ENCODE measurements at places on chromosomes 7 and 10. TPM values are rescaled to one million over a fixed set of nuclear protein-coding genes. Genes with fewer than 3 reads are reported as not detected.

The UTF1 gene
- not detected for total RNA-seq

The RNF32 gene
- 1.7 TPM for total RNA-seq

The GRID1 gene
- total RNA-seq, result 0.11 TPM

The PKD2L1 gene
- total RNA-seq, result not detected

DNA sequence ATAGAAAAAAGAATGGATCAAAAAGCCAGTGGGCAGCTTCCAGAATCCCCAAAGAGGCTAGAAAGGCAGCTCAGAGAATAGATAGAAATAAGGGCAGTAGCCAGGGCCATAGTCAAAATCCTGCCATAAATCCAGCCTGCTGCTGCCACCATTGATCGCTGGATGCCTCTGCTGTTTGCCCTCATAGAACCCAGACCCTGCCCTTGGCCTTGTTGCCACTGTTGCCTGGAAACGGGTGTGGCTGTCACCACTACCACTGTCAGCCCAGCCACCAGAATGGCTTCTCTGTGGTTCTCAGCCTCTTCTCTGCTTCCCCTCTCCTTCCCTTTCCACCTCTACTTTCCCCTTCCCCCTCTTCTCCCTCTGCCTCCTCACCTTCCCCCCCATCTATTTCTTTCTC is 57.8 kb downstream of the HHEX start:
- H3K4me3 ChIP-seq, result no peak overlapping the region
- no peaks in the 10 kb centered on the region for H3K36me3 ChIP-seq
- DNase-seq, result no peak
- H3K4me1 ChIP-seq, result no peaks in the 10 kb centered on the region
- no peak overlapping the region for H3K27ac ChIP-seq
- peaks cover 32% of the 10 kb centered on the region for H3K27me3 ChIP-seq

GRCh38 chr10:132144086-132144485 is 42.7 kb upstream of the DPYSL4 start:
- H3K36me3 ChIP-seq, result no peaks in the 10 kb centered on the region
- H3K4me3 ChIP-seq, result no peak overlapping the region
- no peak overlapping the region for H3K27ac ChIP-seq
- H3K27me3 ChIP-seq, result no peaks in the 10 kb centered on the region

GRCh38 chr7:85289279-85289678 is 102.4 kb upstream of the SEMA3D start:
- H3K4me1 ChIP-seq, result peaks cover 15% of the 10 kb centered on the region
- H3K36me3 ChIP-seq, result no peaks in the 10 kb centered on the region
- no peak for DNase-seq
- H3K4me3 ChIP-seq, result no peak overlapping the region
- H3K27ac ChIP-seq, result no peak overlapping the region

DNA sequence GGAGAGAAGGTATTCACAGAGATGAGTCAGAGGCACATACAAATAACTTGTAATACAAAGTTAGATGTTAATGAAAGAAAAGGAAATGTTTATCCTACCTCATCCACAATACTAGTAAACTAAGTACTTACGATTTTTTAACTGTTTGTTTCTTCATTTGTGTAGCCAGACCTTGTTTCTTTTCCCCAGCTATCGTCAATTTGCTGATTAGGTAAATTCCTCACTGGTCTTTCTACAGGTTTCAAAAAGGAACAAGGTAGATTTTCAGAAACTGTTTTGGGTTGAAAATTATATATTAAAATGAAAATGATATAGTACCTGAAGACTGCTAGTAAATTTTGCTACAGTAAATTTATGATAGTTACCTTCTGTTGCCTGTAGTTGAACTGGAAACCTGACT is 56.6 kb downstream of the PON1 start:
- H3K4me3 ChIP-seq, result no peak overlapping the region
- peaks cover 6% of the 10 kb centered on the region for H3K4me1 ChIP-seq
- H3K36me3 ChIP-seq, result no peaks in the 10 kb centered on the region
- H3K27ac ChIP-seq, result no peak overlapping the region
- peaks cover 3% of the 10 kb centered on the region for H3K27me3 ChIP-seq

GRCh38 chr7:48832303-48832845 is 92.0 kb upstream of the CDC14C start:
- no peak overlapping the region for H3K27ac ChIP-seq
- H3K4me1 ChIP-seq, result no peaks in the 10 kb centered on the region
- no peak overlapping the region for H3K4me3 ChIP-seq
- H3K36me3 ChIP-seq, result no peaks in the 10 kb centered on the region

DNA sequence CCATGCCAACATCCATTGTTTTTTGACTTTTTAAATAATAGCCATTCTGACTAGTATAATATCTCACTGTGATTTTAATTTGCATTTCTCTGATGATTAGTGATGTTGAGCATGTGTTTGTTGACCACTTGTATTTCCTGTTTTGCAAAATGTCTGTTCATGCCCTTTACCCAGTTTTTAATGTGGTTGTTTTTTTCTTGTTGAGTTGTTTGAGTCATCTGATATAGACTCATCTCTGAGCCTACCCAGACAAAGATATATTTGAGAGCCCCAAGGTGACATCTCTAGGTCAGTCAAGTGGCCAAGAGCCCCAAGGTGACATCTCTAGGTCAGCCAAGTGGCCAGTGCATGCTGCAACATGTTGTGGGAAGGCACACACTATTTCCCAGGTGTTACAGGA is 224.7 kb downstream of the HECW1 start:
- no peak overlapping the region for H3K27ac ChIP-seq
- no peaks in the 10 kb centered on the region for H3K36me3 ChIP-seq
- no peak overlapping the region for H3K4me3 ChIP-seq
- no peaks in the 10 kb centered on the region for H3K4me1 ChIP-seq
- peaks cover 54% of the 10 kb centered on the region for H3K27me3 ChIP-seq
- DNase-seq, result no peak
